ENCODE measurements at places on chromosomes 16 and 17. TPM values are rescaled to one million over a fixed set of nuclear protein-coding genes. Genes with fewer than 3 reads are reported as not detected.

The MT1G gene
- not detected for total RNA-seq

The MYH3 gene
- 4.9 TPM for total RNA-seq

The TBC1D28 gene
- total RNA-seq, result not detected

The SDK2 gene
- 1.7 TPM for total RNA-seq

The DNAH17 gene
- 2.0 TPM for total RNA-seq

The ARHGAP44 gene
- 3.2 TPM for total RNA-seq

The CCL8 gene
- total RNA-seq, result 1.5 TPM

The OTOA gene
- total RNA-seq, result not detected

The ZG16 gene
- not detected for total RNA-seq

The KRTAP1-1 gene
- not detected for total RNA-seq

The CX3CL1 gene
- total RNA-seq, result 24.8 TPM

The COX6A2 gene
- not detected for total RNA-seq

The KRTAP3-1 gene
- not detected for total RNA-seq

The RASL10B gene
- total RNA-seq, result 9.1 TPM

The SMIM36 gene
- not detected for total RNA-seq

The NKD1 gene
- total RNA-seq, result 1.7 TPM

The FBXO39 gene
- total RNA-seq, result not detected

The KRTAP2-1 gene
- total RNA-seq, result not detected

All from vagina (tissue), 2 donors.